Epithelial cell of proximal tubule (primary cell): ENCODE measurements at places on chromosomes 11 and 22. TPM values are rescaled to one million over a fixed set of nuclear protein-coding genes. Genes with fewer than 3 reads are reported as not detected.

GRCh38 chr11:71563406-71563805, 2.0 kb upstream of the KRTAP5-10 start:
- peak; percentile 15 for DNase-seq

DNA sequence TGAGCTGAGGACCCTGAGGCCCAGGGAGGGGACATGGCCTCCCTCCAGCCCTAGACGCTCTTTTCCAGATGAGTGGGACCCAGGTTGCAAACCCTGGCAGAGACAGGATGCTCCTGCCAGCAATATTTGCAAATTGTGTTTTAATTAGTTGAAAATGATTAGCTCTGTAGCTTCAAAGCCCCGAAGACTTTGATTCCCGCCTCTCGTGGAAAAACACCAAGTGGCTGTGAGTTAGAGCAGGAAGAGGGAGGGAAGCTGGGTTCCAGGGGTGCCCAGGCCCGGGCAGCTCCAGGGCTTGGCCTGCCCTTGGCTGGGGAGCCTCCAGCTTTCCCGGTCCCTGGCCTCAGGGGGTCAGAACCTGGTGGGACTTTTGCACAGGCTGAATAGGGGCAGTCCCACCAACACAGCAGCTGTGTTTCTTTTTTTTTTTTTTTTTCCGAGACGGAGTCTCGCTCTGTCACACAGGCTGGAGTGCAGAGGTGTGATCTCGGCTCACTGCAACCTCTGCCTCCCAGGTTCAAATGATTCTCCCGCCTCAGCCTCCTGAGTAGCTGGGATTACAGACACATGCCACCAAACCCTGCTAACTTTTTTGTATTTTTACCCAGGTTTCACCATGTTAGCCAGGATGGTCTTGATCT, 101.6 kb upstream of the RTL6 start:
- no peak for DNase-seq

DDIAS gene
- 7.1 and 14.6 TPM in 2 replicates for total RNA-seq

- DNase-seq, result no peak
Measured at GRCh38 chr11:112570333-112570732, 309.7 kb upstream of the PLET1 start.

- DNase-seq, result no peak
Measured at GRCh38 chr11:65645710-65646109, 7.8 kb downstream of the SIPA1 start.

MOB2 gene
- total RNA-seq, result 22.6 and 26.9 TPM in 2 replicates

KREMEN1 gene
- total RNA-seq, result 4.8 and 10.8 TPM in 2 replicates

CHRM1 gene
- total RNA-seq, result not detected in 2 replicates

- DNase-seq, result no peak
Measured at GRCh38 chr11:46386674-46387073, 4.9 kb downstream of the CHRM4 start.

BCO2 gene
- 0.29 and 0.52 TPM in 2 replicates for total RNA-seq

DNA sequence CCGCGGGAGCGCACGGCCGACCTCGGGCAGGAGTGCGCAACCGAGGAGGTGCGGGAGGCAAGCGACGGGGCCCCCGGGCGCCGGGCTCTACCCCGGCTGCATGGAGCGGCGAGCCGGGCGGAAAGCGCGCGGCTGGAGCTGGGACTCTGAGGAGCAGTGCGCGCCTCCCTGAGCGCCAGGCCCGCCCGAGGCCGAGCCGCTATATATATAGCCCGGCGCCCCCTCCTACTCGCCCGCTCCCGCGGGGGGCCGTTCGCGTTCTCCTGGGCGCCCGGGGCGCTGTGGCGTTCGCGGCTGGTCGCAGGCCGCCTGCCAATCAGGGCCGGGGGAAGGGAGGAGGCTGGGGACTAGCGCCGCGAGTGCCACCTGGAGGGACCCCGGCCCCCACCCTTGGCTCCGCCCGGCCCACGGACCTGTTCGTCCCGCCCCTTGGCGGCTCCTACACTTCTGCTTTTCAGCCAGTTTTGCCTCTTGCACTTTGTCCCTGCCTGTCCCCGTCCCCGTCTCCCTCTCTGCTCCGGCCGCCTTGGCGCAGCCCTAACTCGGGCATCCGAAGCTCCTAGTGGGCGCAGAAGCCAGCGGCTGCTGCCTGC, at the start of gene FGF4:
Gene FGF4, minus strand, starts transcription at position 179 of the 593 bp plus-strand sequence. CDS start 257 bp downstream, outside the sequence.
- DNase-seq, result no peak

DNA sequence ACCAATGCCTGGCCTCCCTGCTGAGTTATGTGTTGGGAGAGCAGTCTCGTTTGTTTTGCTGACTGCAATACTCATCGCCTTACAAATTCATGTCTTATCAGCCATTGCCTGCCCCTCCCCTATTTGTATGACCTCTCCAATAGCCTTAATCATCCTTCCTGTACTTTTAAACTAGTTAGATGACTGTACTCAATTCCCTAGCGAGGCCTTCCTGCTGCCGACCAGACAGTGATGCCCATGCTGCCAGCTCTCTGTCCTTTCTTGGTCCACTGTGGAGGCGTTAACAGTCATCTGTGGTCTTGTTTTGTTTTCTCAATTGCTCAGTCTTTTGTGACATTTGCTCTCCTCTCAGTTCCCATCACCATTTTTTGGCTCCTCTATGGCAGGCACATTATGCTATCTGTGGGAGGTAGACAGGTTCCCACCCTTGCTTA, 20.3 kb upstream of the YPEL1 start:
- no peak for DNase-seq

DNA sequence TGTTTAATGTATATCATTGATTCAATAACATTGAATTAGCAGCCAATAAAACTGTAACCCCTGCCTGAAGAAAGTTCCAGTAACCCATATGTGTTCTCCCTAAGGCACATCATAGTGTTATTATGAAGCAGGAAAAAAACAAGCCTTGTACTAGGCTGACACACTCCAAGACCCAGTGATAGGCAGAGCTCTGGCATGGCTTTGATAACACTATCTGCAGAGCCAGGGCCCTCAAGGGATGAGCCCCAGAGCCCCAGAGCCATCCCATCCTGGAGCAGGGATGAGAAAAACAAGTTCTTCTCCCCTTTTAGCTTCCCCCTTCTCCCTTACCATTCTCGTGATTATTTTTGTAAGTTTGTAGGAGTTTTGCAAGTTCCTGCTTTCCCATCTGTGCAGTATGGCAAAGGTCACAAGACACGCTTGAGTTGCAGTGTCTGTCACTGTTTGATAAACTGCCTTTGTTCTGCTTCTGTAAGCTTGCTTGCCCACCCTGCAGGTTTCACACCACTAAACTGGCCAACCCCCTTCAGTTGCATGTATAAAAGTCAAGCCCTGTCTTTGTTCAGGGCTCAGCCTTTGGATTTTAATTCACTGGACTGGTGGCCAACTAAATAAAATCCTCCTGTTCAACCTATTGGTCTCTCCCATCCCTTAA, 22.3 kb upstream of the GUCY1A2 start:
- no peak for DNase-seq

RIC3 gene
- total RNA-seq, result 0.92 and 1.6 TPM in 2 replicates

DNA sequence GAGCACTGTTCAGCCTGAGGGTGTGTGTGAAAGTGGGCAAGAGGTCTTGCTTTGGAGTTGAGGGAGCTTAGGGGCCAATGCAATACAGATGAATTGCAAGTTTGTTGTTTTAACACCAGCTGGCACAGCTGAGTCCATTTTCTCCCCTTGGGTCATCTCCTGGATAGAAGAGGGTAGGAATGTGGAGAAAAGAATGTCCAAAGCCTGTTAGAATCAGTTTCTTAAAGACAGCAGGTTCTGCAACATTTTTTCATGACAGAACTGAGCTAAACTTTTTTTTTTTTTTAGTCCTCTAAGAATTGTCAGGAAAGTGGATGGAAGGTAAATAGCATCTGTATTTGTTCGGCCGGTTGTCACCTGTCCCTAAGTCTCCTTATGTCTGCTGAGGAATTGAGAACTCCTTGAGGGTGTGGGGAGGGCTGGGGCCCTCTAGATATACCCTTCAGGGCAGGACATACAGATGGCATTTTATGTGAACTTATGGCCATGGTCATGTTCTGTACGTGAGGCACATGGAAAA, 211.1 kb upstream of the CADM1 start:
- no peak for DNase-seq

GRCh38 chr22:19122143-19122751, at the start of gene DGCR2:
Gene DGCR2, minus strand, starts transcription at chr22:19122412. Its CDS starts 206 bp downstream, at chr22:19122206.
- peak; percentile 46 for DNase-seq

GRCh38 chr11:29300420-29300819, 716.4 kb downstream of the KCNA4 start:
- DNase-seq, result no peak

- no peak for DNase-seq
Measured at GRCh38 chr11:123640029-123640428, 14.4 kb downstream of the SCN3B start.

EPS8L2 gene
- total RNA-seq, result 145 and 151 TPM in 2 replicates

RTN4RL2 gene
- 0.98 TPM in 1 of 2 replicates, not detected in the other for total RNA-seq

DNA sequence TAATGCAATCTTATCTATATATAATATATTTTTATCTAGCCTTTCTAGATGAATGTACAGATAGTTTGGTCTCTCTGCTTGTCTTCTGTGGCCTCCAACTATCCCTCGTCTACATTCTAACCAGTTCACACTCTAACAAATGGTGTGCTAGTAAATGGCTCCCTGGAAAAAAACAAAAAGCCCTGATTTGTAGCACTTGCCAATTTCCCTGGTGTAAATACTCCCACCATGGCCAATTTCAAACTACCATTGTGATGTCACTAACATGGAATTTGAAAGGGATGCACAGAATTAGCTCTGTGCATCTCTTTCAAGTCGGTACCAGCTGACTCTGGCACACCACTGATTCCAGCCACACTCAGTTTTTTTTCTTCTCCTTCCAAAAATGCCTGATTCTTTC, 154.6 kb downstream of the MYO18B start:
- no peak for DNase-seq

P2RY6 gene
- 3.7 and 4.0 TPM in 2 replicates for total RNA-seq

GAL gene
- total RNA-seq, result 22.5 and 70.8 TPM in 2 replicates

OR8A1 gene
- total RNA-seq, result not detected in 2 replicates

GRCh38 chr11:133892584-133893380, 47.5 kb upstream of the SPATA19 start:
- DNase-seq, result no peak

KRTAP5-10 gene
- not detected in 2 replicates for total RNA-seq

DNA sequence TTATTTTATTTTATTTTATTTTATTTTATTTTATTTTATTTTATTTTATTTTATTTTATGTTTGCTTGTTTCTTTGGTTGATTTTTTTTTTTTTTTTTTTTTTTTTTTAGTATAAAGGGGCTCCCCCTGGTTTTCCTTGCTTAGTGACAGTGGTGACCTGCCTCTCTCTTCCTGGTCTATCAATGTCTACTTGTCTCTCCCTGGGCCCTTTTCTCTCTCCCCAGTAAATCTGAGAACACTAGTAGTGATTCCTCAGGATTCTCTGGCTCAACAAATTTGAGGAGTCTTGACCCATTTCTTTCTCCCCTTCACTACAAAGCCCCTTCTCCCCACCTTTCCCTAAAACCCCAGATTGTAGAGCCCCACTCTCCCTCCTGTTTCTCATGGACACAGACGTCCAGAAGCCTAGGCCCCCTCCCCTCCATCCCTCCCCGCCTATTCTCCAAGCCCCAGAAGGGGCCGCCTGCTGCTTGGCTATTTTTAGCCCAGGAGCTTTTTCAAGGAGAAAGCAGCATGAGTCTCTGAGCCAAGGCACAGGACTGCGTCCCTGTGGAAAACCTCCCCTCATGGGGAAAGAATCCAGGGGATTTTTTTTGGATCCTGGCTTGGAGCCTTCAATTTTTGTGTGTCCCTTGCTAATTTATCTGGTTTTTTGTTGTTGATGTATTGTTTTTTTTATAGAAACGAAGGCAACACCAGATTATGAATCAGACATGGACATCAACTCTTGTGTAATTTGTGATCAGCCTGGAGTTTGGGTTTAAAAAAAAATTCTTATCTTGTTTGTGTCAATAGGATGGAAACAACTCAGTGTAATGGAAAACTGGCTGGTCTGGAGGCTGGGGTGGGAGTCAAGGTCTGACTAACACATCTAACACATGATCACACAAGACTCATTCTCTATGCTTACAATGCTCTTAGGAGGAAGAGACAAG, 17.5 kb upstream of the ACCSL start:
- DNase-seq, result peak; percentile 32

LRRC74B gene
- not detected in 2 replicates for total RNA-seq

DNA sequence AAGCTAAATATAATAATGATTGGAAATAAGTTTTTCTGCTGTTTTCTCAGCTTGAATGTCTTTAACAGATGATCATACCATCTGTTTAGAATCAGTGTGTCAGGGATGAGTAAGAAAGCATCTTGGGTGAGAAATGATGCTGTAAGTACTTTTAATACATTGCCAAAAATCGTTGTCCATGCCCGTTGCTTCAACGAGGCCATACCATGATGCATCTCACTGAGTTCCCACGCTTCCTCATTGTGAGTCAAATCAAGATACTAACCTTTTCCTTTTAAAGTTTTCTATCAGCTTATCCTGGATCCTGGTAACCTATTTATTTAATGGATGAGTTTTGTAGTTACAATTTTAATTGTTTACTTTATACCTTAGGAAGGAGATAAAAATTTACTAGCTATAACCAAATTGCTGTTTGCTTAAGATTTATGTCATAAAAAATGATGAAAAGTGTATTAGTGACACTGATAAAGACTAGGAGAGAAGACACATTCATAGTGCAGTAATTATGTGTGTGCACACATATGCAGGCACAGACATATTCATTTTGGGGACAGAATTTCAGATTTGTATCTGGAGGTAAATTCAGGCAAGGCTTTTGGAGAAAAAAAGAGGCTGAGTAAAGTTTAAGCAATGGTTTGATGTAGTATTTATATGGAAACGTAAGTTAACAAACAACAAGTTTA, 154.8 kb downstream of the UVRAG start:
- no peak for DNase-seq

- peak; percentile 51 for DNase-seq
Measured at GRCh38 chr11:1559111-1559951, 12.7 kb downstream of the DUSP8 start.

OR8G1 gene
- not detected in 2 replicates for total RNA-seq

DNA sequence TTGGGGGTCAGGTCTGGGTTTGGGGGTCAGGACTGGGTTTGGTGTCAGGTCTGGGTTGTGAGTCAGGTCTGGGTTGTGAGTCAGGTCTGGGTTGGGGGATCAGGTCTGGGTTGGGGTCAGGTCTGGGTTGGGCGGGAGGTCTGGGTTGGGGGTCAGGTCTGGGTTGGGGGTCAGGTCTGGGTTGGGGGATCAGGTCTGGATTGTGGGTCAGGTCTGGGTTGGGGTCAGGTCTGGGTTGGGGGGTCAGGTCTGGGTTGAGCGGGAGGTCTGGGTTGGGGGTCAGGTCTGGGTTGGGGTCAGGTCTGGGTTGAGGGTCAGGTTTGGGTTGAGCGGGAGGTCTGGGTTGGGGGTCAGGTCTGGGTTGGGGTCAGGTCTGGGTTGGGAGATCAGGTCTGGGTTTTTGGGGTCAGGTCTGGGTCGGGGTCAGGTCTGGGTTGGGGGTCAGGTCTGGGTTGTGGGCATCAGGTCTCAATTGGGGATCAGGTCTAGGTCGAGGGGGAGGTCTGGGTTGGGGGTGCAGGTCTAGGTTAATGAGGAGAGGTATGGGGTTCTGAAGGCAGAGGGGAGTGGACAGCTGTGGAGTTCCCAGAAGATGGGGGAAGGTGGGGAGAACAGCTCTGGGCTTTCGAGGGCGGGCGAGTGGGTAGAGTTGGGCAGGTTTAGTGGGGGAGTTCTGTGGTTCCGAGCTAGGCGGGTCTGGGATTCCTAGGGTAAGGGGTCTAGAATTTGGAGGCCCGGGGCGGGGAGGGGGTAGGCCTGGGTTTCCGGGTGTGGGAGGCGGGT, 629 bp downstream of the TTLL8 start:
- DNase-seq, result no peak
